ENCODE measurements at places on chromosomes 3 and 15.

DNA sequence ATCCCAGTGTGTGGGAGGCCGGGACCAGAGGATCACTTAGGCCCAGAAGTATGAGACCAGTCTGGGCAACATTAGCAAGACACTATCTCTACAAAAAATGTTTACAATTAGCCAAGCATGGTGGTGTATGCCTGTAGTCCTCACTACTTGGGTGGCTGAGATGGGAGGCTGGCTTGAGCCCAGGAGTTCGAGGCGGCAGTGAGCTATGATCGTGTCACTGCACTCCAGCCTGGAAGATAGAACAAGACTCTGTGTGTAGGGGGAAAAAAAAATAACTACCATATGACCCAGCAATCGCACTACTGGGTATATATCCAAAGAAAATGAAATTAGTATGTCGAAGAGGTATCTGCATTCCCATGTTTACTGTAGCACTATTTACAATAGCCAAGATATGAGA is 22.6 kb downstream of the RYK start:
- no peak for DNase-seq

DNA sequence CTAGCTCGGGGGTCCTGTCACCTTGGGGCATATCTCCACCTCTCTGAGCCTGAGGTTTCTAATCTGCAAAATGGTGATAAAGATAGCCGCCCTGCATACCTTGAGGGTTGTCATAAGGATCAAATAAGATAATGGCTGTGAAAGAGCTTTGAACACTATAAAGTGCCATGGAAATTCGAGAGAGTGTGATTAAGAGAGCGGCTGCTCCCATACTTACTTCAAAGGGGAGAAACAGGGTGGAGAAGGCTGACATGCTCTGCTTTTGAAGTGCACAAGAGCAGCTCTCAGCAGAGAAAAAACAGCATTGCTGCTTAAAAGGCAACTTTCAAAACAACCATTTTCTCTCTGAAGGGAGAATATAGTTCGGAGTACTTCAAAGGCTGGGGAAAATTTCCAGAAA is 529.2 kb downstream of the EPHB1 start:
- DNase-seq, result no peak

- no peak for DNase-seq
Observed at GRCh38 chr15:90141646-90142045, 39.4 kb upstream of the IDH2 start.

DNA sequence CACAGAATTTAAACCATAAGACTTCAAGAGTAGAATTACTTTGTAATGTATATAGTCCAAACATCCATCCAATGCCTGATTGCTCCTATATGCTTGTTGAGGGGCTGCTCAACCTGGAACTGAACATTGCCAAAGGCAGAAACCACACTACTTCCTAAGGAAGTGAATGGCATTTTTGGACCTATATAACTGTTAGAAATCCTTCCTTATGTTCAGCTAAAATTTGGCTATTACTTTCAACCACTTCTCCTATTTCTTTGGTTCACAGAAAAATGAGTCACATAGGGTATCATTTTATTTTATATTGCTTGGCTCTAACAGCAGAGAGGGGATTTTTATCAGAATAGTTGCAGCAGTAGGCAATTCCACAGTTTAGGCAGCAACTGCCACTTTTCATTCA is 342.1 kb downstream of the SLC9A9 start:
- no peak for DNase-seq

- no peak for DNase-seq
Observed at GRCh38 chr3:11185564-11186317, 31.4 kb downstream of the HRH1 start.

GRCh38 chr3:128605091-128606046 is 45.2 kb downstream of the RPN1 start:
- DNase-seq, result no peak

- DNase-seq, result no peak
Observed at GRCh38 chr15:69576035-69576526, 123.5 kb downstream of the RPLP1 start.

- no peak for DNase-seq
Observed at GRCh38 chr3:52173101-52173500, 18.9 kb upstream of the POC1A start.

DNA sequence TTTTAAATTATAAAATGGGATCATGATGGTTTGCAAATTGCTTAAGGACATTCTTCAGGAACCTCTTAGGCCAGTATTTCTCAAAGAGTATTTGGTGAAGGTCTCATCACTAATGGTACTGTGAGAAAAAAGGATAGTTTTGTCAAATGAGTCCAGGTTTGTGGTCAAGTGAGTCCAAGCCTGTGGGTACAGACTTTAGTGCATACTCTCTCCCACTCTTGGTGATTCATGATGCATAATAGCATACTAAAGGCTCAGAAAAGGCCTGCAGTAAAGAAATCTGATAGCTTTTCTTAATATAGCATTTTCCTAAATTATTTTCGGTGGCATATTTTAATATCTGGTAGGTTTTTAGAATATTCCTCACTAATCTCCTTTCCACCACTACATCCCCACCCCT is 20.0 kb downstream of the BOC start:
- no peak for DNase-seq

GRCh38 chr3:138092023-138092422 is 23.4 kb downstream of the DZIP1L start:
- DNase-seq, result no peak

DNA sequence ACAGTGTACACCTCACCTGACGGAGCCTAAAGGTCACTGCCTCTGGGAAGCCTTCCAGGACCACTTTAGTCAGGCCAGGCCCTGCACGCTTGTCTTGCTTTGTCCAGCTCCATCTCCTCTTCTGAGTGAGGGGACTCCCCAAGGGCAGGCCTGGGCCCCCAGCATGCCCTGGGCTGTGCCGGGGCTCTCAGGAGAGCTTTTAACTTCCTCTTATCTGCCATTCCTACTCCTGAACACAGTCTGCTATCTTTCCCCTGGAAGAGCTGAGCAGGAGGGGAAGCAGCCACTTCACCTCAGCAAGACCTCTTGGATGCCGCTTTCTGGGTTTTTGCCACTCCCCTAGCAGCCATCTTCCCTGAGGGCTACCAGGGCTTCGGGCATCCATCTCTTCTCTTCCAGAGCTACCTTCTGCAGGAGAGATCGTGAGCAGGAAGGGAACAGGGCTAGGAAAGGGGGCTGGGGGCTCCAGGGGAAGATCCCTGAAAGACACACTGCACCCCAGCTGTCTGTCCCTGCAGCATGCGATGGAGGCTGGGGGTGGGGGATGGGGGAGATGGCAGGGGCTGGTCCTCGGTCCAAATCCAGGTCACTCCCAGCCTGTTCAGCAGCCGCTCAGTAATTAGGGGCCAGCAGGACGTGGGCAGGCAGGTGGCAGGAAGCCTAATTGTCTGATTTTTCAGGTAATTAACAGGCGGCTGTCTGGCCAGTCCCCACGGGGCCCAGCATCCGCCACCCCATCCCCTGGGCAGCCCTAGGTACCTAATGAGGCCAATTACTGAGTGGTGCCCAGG is 19.9 kb upstream of the RPL29 start:
- no peak for DNase-seq

DNA sequence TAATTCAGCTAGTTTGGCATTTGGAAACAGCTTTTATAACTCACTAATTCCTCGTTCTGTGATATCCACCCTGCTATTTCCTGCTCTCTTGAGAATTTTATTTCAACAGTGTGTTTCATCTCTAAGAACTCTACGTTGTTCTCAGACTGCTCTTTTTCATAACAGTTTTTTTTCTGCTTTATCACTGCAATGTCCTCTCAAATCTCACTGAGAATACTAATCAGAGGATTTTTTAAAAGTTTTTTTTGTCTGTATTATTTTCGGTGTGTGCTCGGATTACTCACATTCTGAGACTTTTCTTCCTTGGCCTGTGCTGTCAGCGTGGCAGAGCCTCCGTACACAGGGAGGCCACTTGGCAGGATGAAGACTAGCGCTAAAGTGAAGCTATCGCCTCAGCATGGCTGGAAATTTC is 59.4 kb upstream of the NEO1 start:
- no peak for DNase-seq

DNA sequence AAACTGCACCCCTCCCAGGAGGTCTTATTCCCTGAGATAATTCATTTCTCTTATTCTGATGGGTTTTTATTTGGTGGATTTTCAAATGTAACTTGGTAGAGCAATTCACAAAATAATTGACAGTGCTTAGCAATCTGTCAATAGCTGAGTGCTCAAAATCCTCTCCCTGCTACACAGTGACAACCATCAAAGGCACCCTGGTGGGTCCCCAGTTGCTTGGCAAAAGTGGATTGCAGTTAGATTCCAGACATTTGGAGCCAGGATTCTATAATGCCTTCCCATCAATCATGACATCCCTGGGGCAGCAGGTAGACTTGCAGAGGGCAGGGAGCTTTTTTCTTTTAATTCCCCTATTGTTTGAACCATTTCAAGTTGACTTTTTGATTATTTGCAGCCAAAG is 59.0 kb downstream of the FHIT start:
- DNase-seq, result no peak
